ENCODE measurements at places on chromosomes 5 and 9.

DNA sequence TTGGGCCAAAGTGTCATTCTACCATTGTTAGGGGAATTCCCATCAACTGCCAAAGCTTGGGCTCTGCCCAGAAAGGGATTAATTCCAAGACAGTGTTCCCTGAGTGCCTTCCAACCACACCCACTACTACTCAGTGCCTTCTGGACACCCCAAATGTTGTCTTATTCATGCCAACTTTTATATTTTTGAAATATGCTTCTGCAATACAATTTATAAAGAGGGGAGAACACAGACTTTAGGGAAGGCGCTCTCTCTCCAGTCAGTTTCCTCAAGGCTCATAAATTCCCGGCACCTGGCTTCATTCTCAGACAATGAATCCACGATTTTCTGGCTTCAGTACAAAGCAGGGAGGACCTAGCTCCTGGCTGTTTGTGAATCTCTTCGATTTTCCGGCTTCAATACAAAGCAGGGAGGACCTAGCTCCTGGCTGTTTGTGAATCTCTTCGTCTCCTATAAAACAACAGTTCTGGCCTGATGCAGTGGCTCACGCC is 120.1 kb upstream of the MYO10 start:
- DNase-seq, result no peak

- DNase-seq, result no peak
Measured at GRCh38 chr5:93922551-93922950, 181.2 kb upstream of the POU5F2 start.

GRCh38 chr9:14434158-14434504 is 120.2 kb upstream of the NFIB start:
- DNase-seq, result no peak

DNA sequence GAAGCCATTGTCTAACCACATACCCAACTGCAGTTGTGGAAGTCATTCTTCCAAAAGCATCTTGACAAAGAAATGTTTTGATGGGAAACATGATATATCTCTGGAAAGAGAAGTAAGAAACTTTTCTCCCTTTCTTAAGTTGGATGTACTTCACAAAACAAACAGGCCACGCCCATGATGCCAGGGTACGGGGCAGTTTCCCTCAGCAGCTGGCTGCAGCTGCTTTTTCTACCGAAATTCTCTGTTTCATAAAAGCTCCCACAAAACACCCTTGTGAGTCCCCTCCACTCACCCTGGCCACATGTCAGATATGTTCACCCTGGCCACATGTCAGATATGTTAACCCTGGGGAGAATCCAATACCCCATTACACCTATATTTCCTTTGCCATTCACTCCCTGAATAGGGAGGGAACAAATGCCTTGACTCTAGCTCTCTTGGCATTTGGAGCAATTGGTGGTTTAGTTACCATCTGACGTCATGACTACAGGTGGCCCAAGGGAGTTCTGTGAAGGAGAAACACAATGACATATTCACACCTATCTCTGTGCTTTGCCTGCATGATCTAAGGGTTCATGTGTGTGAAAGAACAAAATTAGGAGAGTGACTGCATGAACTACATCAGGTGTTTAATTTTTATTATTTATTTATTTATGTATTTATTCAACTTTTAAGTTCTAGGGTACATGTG is 103.0 kb downstream of the AOPEP start:
- no peak for DNase-seq

DNA sequence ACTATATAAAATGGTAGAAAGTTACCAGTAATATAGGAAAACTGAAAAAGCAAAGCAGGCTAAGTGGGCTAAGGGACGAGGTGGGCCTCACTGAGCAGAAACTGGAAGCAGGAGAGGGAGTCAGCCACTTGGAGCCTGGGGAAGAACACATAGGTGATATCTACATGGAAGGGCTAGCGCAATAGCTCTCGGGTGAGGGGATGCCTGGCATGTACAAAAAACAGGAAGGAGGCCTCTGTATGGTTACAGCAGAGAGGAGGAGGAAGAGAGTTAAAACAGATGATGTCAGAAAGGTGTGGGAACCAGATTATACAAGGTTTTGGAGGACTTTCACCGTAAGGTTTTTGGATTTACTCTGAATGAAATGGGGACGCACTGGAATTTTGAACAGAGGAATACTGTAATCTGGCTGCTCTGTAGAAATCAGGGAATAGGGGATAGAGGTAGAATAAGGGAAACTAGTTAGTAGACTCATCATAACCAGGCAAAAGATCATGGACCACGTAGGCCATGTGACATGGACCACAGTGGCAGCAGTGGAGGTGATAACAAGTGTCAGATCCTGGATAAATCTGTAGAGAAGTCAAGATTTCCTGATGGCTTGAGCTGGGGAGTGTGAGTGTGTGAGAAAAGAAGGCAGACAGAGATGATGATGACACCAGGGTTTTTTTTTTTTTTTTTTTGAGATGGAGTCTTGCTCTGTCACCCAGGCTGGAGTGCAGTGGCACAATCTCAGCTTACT is 52.5 kb downstream of the FNBP1 start:
- no peak for DNase-seq

DNA sequence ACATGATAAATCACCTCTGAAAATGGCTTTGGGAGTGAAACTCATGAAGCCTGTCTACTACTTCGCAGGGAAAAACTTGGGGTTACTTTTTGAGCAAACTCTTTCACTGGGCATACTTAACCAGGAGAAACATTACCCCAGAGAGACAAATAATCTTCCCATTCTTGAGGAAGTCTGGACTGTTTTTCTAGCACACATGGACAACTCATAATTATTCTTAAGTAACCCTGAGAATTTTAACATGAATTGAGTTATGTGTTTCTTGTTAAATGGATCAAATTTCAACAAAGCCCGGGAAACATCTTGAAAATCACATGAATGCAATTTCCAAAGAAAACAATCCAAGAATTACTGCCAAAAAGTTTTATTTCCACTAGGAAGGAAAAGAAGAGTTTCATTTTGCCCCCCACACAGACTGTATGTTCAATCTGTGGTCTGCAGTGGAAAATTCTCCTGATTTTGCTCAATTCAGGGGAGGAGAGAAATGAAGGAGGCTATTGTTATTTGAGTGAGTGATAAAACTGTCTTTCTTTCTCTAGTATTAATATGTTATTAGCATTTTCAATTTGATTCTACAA is 564.8 kb upstream of the CLINT1 start:
- DNase-seq, result no peak

GRCh38 chr9:137482094-137482781 is 23.1 kb upstream of the NSMF start:
- no peak for DNase-seq

DNA sequence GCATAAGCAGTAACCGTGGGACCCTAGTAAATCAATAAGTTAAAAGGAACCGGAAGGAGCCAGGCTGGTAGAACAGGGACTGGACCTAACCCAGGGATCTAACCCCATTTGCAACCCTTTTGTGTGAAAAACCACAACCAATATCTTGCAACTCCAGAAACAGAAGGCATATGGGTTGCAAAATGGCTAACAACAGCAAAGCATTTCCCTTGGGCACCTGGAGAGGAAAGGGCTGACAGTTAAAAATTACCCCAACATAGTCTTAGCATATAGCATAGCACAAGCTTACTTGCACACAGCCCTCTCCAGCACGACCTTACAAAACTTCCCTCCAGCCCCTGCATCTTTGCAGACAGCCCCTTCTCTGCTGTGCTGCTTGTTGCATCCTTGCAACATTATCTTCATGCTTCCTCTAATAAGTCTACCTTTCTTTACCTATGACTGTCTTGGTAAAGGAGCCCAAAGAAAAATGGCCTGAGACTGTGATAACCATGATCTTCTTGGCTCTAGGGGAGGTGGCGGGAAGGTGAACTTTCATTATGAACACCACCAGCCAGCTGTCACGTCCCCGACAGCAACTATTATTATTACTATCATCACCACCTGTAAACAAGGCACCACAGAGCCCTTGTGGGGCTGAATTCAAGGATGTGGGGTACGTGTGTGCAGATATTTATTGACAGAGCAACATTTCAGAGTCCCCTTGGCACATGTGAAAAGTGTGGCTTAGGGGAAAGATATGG is 49.8 kb downstream of the PRRC1 start:
- DNase-seq, result no peak

GRCh38 chr9:77587851-77588250 is 60.3 kb downstream of the GNA14 start:
- no peak for DNase-seq

- DNase-seq, result no peak
Measured at GRCh38 chr9:114621975-114622609, 11.0 kb downstream of the TMEM268 start.

GRCh38 chr9:88691811-88692210 is 156.8 kb downstream of the NXNL2 start:
- DNase-seq, result no peak

- DNase-seq, result no peak
Measured at GRCh38 chr5:73441378-73441777, 7.2 kb downstream of the FOXD1 start.

DNA sequence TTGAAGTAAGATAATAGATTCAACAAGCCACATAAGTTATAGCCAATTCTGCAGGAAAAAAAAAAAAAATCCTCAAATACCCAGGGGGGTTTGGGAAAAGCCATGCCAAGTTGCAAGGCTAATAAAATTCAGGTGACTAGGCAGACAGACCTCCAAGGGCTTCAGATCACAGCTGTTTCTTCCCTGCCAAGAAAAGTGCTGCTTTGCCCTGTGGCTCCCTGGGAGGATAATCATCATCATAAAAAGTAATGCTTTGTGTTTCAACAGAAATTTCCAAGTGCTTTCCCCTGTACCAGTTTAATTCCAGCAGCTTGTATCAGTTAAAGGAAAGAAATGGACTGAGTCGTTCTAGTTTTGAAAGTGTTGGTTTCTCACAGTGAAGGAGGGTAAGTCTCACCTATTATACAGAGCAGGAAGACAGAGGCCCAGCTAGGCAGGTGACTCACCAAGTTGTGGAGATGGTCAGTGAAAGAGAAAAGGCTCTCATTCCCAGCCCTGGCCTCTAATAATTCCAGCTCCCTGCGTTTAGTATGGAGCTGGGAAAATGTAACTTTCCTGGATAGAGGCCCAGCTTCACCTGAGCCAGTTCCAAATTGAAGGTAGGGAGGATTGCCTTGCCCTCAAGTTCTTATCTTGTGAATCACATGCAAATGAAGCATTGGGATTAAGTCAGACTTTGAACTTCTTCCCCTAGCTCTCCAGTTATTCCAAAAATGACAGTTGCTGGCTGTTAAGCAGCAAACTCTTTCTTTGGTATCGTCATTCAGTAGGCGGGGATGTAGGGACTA is 263.4 kb downstream of the GRIA1 start:
- DNase-seq, result no peak

DNA sequence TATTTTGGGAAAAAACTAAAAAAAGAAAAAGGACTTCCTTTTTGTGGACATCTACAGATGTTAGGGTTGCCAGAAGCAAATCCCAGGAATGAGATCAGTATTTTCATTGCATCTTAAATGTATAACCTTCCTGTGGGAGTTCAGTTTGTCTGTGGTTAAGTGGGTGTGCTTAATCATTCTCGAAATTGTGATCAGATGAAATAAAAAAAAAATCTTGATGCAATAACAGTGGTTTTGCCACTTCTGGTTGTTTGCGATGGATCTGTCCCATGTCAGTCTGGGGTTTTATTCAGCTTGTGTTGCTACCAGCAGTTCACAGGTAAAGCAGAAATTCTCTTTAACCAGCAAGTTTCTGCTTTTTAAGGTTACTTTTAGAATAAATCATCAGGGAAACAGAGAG is 179.0 kb downstream of the MAN2A1 start:
- DNase-seq, result no peak

DNA sequence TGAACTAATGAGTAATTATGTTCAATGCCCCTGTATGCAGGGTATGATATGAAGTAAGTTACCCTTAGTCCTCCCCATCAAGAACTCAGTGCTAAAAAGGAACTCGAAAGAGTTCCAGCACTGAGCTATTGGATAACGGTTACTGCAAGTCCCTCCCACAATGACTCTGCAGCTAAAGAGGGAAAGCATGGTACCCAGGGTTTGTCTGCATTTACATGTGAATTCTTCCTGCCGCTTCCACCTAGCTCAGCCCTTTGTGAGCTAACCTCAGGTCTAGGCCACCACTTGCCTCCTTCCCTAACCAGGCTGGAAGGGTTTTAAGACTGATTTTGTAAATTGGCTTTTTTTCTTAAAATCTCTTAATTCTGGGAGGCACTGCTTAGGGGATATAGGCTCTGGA is 376.8 kb downstream of the EBF1 start:
- no peak for DNase-seq

- DNase-seq, result no peak
Measured at GRCh38 chr5:78638423-78638822, 10.1 kb downstream of the LHFPL2 start.

DNA sequence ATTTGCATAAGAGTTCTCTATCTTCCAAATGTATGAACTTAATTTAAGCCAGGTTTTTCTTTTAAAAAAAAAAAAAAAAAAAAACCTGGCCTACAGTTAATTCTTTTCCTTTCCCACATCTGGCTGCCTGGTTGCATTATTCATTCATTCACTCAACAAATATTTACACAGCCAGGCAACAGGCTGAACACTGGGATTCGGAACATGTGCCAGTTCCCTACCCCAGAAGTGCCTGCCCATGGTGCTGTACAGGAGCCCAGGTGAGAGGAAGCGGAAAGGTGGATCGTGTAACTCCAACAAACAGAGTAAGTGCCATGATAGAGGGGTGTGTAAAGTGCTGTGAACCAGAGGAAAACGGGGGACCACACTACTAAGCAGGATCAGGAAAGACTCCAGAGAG is 93.6 kb downstream of the CDK5RAP2 start:
- DNase-seq, result no peak

GRCh38 chr9:107180206-107180605 is 102.9 kb upstream of the RAD23B start:
- DNase-seq, result no peak

DNA sequence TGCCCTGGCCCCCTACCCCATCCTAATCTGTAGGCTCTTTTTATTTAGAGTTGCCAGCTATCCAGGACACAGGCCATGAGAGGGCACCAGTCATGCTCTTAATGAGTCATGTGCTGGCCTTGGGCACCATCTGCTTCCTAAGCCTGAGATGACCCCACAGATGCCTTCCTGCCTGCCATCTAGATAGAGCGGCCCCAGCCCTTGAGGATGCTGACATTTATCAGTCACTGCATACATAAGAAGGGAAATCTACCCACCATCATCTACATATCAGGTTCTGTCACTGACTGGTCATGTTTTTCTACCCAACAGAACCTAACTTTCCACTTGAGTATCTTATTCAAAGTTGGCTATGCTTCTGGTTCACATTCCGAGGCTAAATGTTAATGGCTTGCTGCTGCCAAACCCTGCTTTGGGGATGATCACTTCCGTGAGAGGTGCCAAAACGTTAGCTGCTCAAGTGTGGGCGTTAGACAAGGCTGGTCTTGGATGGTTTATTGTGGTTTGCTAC is 49.9 kb upstream of the TTC23L start:
- DNase-seq, result no peak

- no peak for DNase-seq
Measured at GRCh38 chr5:81097713-81098112, 135.4 kb upstream of the CKMT2 start.

- DNase-seq, result no peak
Measured at GRCh38 chr9:134349936-134350335, 23.7 kb downstream of the RXRA start.

All from omental fat pad (tissue), 4 donors.